Spinal cord (tissue), 10 donors: ENCODE measurements at places on chromosomes 11 and 22. TPM values are rescaled to one million over a fixed set of nuclear protein-coding genes. Genes with fewer than 3 reads are reported as not detected.

DNA sequence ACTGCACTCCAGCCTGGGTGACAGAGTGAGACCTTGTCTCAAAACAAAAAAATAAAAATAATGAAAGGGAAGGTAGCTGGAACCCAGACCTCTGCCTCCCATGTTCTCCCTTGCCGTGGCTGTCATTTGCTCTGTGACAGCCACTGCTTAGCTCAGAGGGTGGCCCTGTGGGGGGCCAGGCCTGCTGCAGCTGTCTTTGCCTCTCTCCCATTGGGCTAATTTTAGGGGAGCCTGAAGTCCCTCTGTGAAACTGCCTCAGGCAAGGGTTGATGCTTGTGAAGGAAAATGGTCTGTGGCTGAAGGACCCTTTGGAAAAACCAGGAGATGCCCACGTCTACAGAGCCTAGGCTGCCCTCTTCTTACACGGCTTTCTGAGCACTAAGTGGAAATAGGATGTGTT, 42.9 kb downstream of the C11orf91 start:
- no peak for DNase-seq

GRCh38 chr11:126596474-126596873, 241.0 kb downstream of the ST3GAL4 start:
- no peak for DNase-seq

- DNase-seq, result no peak
Measured at GRCh38 chr11:7004482-7004881, 15.7 kb downstream of the ZNF214 start.

DNA sequence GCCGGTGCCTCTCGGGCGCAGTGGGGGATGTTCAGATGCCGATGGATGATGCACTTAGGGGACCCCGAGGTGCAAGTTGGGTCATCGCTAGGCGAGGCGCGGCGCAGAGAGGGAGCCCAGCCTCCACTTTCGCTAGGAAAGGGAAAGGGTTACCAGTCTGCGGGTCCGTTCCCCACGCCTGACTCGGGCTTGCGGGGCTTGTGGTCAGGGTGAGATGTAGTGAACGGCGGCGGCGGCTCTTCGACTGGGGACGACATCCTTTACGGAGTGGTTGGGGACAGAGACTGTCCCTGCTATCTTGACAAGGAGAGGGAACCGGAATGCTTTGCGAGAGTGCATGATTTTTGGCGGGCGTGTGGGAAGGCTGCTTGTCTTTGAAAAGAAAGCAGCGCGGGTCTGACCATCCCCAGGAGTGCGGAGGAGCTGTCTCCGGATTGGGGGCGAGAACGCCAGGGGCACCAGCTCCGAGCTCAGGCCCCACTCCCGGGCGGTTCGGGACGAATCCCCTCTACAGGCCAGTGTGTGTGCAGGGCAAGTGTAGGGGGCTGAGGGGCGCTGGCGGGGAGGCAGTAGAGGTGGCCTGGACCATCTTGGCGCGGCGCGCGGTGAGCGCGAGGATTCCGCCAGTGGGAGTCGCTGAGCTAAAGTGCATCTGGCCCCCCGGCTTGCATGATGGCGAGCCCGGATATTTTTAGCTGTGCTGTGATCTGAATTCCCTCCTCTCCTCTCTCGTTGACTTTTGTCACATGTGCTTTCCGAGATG, 1.1 kb downstream of the FAT3 start:
- peak; percentile 92 for DNase-seq

DNA sequence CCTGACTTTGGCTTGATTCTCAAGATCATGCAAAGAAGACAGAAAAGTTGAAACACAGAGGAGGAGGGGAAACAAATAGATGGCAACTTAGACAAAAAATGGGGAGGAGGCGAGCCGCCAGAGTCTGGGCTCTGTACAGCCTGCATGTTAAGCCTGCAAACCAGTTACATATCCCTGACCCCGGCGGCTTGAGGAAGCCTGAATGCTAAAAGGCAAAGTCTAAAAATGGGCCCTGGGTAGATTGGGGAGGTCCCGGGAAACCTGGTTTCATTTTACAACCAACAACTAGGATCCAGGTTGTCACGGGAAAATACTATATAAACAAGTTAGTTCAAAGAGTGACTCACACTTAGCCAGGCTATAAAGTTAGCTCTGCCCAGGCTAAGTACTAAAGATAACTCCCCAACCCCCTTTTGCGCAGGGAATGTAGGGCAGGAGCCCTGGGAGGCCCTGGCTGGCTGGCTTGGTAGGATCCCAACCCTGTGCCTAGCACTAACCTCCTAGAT, 18.8 kb upstream of the ZBTB16 start:
- DNase-seq, result no peak

DNA sequence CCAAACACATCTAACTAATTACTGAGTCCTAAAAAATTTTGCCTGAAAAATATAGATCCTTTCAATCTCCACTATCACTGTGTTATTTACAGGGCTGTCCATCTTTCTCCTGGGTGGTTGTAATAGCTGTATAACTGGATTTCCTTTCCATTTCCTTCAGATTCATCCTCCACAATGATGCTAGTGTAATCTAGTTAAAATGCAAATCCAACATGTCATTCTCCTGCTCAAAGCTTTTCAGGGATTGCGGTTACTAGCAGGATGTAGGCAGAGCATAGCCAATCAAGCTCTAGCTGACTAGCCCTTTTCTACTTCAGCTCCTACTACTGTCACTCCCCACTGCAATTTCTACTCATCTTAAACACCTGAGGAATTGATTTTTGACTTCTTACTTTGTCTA, 283.0 kb downstream of the RAB38 start:
- no peak for DNase-seq

Gene HIKESHI
- polyA plus RNA-seq, result 64.9 TPM

DNA sequence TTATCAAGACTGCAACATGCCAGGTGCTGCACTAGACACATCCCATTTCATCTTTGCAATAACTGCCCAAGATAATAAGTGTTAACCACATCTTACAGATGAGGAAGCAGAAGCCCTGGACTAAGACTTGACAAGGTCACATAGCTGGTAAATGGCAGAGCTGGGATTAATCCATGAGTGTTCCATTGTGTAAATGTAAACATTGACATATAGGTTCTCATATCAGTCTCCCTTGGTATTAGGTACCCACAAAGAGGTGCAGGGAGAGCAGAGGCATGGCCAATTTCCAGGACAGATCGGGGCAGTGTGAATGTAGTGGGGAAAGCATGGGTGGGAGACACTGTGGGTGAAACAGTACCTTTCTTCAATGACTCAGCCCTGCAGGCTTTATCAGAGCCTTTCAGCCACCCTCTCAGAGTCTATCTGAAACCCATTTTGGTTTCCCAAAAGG, 17.9 kb downstream of the MICAL2 start:
- DNase-seq, result no peak
